ENCODE measurements at places on chromosomes 2 and 18.

GRCh38 chr2:229805559-229805958 is 91.2 kb upstream of the DNER start:
- DNase-seq = no peak

GRCh38 chr2:197707316-197708213 is 2.4 kb downstream of the MARS2 start:
- DNase-seq = no peak

DNA sequence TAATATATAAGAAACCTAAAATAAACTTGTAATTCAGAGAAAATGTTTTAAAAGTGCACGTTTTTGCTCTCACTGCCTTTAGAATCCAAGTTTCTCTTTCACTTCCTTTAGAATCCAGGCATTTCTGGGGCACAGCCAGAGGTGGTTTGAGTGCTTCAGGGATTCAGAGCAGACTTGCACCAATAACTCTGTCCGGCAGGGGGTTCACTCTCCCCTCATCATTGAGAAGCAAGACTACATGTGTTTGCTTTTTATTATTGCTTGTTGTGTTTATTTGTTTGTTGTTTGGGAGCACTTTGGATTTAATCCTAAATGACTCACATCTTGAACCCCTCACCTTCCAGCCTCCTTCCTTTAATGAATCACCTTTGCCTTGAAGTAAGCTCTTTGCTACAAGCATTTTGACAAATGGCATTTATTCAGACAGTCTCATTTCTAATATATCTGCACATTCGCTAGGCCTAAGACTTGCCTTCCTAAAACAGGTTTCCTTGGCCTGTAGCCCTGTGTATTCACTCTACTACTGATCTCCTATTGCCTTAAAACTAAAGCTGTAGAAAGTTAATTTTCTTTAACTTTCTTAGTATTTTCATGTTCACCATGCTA is 233.5 kb upstream of the ATP5MC3 start:
- DNase-seq = no peak

GRCh38 chr2:96191937-96192670 is 16.5 kb downstream of the STARD7 start:
- DNase-seq = no peak

DNA sequence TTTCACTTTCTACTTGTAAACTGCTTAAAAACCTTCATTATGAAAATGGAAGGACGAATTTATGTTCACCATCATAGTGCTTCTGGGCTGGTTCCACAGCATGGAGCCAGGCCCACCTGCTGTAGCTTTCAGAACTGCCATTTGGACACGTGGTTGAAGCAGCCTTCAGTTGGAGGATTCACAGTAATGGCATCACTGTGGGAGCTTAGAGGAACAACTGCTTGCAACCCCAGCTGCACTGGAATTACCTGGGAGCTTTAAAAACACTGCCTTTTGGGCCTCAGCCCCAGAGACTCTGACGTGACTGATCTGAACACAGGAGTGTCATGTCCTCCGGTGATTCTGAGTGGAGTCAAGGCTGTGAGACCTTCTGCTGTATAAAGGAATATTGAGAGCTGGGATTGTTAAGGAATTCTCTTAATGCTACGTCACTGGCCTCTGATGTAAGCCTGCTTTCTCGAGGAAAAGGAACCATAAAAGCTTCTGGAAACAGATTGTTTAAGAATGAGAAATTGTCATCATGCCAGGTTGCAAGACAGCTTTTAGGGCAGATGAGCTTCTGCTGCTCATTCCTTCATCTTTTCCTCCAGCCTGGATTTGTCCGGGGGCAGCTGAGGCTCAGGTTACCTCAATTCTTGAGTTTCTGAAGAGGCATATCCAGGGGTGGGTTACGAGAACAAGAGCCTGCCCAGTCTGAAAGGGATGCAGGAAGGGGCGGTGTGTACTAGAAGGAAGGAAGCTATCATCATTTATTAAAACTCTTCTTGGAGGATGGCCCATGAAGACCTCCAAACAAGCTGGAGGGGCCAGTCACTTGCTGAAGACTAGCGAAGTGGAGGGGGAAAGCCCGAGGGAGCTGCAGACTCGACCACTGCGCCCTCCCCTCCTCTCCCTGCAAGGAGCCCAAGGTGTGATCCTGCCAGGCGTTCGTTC is 1.3 kb upstream of the IL1R1 start:
- no peak for DNase-seq

DNA sequence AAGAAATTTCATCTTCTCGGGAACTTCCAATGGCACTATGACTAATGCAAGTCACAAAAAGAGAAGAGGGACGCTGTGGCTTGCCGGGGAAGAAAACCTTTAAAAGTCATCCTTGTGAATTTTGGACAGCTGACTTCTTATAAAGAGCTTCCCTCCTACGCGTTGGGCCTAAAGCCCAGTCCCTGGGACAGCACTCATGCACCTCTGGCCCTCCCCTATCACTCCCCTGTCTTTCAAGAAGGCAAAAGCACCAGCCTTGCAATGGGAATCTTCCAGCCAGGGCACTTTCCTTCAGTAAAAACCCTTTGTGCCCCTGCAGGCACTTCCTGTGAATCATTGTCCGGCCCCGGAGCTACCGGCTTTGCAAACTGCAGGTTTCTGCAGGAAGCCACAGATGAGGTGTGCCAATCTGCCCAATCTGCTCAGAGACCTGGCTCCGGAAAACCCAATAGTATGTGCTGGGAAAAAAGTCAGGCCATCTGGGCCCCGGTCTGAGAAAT is 7.1 kb downstream of the MREG start:
- peak; percentile 65 for DNase-seq

DNA sequence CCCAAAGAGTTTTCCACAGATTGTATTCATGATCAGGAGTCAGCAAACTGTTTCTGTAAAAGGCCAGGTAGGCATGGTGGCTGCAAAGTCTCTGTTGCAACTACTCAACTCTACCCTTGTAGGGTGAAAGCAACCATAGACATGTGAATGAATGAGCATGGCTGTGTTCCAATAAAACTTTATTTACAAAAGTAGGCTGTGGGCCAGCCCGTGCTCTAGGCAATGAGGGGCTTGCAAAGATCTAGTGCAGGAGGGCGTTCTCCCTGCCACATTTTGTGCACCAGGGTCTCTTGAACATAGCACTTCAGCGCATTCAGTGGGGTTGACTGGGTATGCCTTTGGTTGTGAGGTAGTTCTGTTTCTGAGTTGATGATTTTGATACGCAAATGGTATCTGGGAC is 85.8 kb downstream of the ST6GAL2 start:
- DNase-seq = no peak

- no peak for DNase-seq
These were observed 152.3 kb downstream of the KCNE4 start for GRCh38 chr2:223203971-223204929.
